DMS79 treated with DMSO at 0.1 percent for 48 hours (cell line): ENCODE measurements at places on chromosomes 7 and 10.

DNA sequence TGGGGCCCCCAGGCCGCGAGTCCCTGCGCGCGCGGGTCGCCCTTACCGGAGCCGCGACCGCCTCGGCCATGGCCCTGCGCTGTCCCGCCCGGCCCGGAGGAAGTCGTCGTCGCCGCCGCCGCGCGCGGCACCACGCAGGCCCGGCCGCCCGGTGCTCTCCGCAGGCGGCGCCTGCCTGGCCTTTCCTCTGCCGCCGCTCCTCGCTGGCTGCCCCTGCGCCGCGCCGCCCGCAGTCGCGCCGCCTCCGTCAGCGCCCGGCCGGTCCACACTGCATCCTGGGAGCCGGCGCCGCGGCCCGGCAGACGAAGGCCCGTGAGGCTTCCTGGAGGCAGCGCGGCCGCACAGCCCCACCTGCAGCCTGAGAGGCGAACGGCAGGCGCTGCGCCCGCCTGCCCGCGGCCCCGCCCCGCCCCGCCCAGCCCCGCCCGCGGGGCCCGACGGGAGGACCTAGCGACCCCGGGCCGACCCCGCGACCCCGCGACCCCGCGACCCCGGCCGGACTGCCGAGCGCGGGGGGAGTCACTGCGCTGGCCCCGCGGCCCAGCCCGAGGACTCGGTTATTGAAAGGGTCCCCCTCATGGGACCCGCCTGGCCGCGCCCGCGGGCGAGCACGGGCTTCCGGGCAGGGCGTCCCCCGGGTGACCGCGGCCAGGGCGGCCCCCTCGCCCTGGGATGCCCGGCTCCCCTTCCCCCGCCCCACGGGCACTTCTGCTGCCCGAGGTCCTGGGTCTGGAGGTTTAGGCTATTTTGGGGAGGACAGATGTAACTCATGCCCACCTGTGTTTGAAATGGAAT, at the start of gene ZNF746:
Gene ZNF746, minus strand, starts transcription at position 343 of the 795 bp plus-strand sequence. Its CDS starts 273 bp downstream, at position 70.
- peak; percentile 26 for DNase-seq

GRCh38 chr10:124974131-124974530, 32.2 kb downstream of the ZRANB1 start:
- no peak for DNase-seq

GRCh38 chr7:41803569-41803968, 100.7 kb upstream of the INHBA start:
- DNase-seq: no peak

DNA sequence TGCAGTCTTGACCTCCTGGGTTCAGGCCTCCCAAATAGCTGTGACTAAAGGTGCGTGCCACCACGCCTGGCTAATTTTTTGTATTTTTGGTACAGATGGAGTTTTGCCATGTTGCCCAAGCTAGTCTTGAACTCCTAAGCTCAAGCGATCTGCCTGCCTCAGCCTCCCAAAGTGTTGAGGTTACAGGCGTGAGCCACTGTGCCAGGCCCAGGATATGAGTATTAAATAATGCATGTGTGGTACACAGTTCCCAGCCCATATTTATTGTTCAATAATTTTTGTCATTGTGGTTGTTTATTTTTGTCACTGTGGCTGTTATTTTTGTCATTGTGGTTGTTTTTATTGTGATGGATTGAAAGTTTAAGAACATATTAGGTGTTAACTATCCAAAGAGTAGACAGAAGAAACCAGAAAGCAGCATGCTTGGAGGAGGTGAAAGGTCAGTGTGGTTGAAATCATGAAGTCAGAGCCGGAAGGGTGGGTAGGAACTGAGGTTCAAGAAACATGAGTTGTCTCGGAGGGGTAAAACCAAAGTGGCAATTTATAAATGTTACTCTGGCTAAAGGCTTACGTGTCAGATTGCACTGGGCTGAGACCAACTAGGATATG, 45.0 kb downstream of the MRC1 start:
- DNase-seq: no peak

DNA sequence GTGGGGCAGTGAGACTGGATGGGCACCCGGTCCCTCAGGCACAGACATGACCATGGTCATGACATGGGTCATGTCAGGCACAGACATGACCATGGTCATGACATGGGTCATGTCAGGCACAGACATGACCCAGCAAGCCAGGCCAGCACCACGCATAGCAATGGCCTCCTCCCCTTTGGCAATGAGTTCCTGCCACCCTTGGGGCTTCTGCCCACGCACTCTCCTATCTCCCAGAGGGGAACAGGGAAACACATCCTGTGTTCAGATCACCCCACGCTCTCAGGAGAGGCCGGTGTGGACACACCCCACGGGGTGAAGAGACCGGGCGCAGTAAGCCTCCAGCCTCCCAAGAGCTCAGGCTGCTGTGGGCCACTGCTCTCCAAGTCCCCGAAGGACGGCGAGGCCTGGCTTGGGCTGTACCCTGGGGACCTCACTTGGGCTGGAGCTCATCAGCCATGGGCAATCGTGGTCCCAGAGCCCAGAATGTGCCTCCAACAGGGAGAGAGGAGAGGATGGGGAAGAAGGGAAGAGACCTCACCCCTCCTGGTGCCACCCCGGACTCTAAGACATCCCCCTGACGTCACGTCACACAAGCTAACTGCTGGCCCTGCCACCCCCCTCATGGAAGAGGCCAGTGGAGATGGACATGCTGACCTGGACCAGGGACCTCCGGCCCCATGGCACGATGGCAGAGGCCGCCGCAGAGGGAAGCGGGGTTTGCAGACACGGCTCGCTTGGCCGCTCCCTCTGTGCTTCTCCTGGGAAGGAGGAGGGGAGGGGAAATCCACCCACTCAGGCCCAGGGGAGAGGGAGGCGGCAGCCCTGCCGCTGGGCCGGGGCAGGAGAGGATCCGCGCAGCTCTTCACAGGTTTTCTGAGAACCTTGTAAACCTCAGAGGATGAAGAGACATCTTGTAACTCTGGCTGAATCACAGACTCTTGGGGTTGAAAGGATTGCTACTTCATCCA, 269.6 kb downstream of the ELFN1 start:
- DNase-seq: no peak

DNA sequence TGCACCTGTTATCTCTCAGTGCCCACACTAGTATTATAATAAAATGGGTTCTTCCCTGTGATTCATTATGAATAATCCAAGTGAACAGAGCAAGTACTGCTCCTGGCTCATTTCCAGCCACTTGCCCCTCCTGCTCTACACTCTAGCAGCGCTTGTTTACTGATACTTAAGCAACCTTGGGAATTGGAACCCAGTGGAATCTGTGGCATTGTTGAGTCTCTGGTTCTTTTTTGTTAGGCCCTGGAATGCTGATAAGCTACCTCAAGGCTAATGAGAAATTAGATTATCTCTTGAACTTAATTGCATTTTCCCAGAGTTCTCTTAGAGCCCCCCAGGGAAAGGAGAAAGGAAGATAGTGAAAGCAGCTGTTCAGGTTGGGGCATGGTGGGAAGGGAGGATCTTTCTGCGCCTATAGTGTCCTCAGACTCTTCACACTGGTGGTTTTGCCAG, 34.0 kb downstream of the PRKAR2B start:
- peak; percentile 89 for DNase-seq

DNA sequence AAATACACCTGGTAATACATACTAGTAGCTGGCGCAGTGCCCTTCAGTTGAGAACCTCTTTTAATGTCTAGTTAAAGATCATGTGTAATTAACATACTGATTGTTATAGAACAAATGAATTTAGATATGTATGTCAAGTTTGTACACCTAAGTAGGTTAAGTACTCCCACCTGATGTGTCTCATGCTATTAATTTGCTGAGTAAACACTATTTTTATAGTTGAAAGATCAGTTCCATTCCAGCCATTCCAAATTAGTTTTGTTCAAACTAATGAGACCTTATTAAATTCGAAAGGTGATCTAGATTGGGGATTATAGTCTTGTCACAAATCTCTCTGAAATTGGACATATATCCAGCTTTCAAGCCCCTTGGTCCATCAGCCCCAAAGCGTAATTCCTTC, 710.0 kb downstream of the LRMDA start:
- DNase-seq: no peak
